ENCODE measurements at places on chromosomes 11 and 22. TPM values are rescaled to one million over a fixed set of nuclear protein-coding genes. Genes with fewer than 3 reads are reported as not detected.

DNA sequence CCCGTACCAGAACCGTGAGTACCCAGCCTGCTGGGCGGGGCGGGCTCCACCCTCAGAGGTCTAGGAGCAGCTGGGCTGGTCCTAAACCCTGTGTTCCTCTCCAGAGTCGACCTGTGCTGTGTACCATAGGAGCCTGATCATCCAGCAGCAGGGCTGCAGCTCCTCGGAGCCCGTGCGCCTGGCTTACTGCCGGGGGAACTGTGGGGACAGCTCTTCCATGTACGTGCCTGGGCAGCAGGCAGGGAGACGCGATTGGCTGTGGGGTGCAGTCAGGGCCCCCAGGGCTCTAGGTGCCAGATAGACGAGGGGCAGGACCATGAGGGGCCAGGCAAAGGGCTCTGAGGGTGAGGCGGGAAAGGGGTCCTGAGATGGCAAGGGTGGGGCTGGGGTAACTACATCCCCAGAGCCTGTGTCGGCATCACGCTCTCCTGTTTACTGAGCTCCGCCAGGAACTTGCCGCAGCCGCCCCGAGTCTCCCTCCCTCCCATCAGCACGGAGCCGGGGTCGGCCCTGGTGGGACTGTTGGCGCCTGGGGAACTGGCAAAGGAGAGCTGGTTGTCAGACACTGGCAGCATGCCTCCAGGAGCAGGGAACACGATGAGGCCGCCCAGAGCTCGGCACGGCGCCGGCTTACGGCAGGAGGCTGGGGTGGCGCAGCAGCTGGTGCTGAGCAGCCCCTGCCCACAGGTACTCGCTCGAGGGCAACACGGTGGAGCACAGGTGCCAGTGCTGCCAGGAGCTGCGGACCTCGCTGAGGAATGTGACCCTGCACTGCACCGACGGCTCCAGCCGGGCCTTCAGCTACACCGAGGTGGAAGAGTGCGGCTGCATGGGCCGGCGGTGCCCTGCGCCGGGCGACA, 22.9 kb upstream of the MUC5B start:
- DNase-seq, result no peak

GRCh38 chr11:29183301-29183700, 833.5 kb downstream of the KCNA4 start:
- DNase-seq, result no peak

DNA sequence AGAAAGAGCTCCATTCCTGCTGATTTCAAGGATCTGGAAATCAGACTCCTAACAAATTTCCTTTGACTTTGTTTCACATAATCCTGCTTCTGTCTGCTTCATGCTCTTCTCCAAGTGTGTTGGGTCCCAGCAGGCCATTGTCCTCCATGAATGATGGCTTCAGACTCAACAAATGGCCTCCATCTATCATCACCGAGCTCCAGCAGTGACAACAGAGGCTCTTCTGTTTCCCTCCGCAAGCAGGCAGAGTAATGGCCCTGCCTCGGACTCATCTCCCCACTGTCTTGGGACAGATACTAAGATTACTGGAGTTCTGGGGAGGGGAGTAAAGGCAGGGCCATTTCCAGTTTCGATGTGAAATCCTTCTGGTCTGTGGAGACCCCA, 127.3 kb downstream of the TENM4 start:
- no peak for DNase-seq

Gene P2RY6
- 0.59 TPM for total RNA-seq

DNA sequence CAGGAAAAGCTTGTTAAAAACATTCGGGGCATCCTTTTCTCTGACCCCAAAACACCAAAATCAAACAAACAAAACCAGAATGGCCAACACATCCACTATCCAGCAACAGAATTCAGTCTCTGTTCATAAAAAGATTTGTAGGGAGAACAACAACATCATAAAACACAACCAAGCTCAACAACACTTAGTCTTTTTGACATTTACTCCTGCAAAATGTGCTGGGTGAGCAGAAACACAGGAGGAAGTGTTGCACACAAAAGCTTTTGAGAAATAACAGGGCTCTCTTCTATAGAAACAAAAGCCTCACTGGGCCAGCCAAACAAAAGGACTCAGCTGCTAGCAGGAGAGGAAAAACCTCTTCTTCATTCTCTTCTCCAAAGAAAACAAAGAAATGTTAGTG, 736.0 kb upstream of the CCDC90B start:
- no peak for DNase-seq

DNA sequence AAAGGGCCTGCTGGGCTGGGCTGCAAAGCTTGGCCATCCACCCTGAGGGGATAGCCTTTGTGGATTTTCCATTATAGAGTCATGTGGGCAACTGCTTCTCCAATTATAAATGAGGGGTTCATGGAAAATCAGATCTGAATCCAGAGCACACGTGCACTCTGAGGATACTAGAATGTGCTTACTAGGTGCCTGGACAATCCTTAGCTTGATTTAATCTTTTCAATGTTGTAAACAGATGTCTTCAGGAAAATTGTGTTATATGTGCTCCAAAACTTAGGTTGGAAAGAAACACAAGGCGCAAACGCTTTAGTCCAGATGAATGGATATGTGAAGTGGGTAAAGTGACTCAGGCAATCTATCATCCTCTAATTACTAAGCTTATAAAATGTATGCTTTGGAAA, 92.0 kb downstream of the SLC17A6 start:
- DNase-seq, result no peak

Gene ANO9
- total RNA-seq, result 61.4 TPM

Gene DSCAML1
- total RNA-seq, result 1.6 TPM

Gene BTBD18
- not detected for total RNA-seq

Gene C22orf42
- total RNA-seq, result not detected

DNA sequence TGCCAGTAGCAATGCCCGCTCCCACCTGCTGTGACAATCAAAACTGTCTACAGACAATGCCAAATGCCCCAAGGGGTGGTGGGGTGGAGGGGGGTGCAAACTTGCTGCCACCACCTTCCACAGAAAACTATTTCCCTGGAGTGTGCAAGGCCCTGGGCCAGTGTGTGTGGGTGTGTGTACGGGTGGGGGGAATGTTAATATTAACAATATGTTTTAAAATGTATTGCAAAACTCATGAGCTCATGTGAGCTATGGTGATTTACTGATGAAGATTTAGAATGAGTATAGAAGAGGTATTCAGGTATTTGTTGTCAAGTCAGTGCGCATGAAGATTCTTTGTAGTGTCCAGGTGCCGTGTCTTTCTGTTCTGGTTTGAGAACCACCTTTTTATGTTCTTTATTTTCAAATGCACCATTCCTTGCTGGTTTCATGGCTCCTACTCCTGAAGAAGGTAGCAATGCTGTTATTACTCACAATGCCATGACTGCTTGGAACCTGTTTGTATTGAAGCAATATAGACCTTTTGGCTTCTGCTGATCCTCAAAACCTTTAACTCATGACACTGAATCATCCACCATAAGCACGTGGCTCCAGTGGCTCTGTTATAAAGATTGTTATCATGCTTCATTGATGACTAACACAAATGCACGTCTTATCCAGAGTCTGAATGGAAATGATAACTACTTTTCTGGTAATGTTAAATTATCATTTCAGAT, 29.9 kb upstream of the AQP11 start:
- DNase-seq, result peak; percentile 79

Gene C1QTNF5
- not detected for total RNA-seq

DNA sequence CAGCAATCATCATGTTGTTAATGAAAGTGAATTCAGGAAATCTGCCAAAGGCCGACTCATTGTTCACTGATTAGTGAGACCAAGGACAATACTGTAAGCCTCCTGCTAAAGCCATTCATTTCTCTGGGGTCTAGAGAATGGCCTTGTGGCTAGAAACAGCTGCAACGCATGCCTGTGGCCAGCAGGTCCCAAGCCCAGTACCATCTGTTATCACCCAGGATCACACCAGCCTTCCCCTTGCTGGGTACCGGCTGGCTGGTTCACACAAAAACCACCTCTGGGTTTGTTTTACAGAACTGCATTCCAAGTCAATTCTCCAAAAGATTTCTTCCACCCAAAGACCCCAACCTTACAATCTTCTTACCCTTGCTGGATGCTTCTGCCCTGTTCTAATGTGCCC, 1.1 kb downstream of the PLAAT5 start:
- DNase-seq, result no peak

Gene GRK2
- total RNA-seq, result 103 TPM

GRCh38 chr11:47464483-47464882, 15.5 kb upstream of the RAPSN start:
- DNase-seq, result no peak

DNA sequence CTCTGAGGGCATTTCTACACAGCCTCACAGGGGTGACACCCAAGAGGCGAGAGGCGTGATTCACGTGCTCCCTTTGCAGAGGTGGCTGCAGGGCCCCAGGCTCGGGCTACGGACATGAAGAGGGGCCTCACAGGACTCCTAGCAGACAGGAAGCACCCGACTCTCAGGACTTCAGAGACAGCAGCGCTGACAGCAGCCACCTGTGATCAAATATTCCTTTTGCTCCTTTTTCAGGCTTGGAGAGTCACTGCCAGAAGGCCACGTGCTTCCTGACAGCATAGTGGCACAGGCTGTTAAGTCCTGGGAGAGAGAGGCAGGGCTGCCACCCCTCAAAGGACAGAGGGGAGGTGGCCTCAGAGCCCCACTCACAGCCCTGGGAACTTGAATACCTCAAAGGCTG, 348.9 kb downstream of the CADM1 start:
- DNase-seq, result no peak

Gene PIK3IP1
- 3.6 TPM for total RNA-seq

GRCh38 chr11:115123641-115124040, 380.6 kb downstream of the CADM1 start:
- no peak for DNase-seq

DNA sequence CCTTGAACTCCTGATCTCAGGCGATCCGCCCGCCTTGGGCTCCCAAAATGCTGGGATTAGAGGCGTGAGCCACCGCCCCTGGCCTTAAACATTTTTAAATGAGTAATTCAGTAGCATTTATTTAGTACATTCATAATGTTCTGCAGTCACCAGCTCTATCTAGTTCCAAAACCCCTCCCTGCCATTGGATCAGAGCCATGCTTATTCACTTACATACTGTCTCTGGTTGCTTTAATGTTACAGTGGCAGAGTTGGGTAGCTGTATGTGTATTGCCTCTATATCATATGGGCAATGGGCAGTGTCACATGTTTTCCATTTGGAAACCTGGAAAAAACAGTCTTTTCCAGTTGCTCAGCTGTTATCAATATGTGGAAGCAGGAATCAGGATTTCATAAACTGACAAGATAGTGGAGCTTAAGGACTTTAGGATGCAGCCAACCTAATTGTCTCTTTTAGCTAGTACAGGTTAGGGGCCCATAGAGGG, 10.5 kb downstream of the COA4 start:
- DNase-seq, result no peak

DNA sequence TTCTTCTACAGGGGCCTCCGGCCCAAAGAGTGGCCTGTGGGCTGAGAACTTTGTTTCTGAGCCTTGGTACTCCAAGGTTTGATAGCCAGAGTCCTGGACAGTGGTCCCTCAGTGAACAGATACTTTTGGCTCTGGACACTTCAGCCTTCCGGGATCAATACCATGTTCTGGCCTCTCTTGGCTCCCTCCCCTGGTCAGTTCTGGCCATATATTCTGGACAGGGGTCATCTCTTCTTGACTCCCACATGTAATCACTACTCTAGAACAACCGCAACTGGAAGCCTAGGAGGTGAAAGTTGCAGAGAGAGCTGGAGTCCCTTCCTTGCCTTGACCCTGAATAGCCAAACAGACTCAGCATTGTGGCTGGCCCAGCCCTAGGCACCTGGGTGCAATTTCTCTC, 2.3 kb downstream of the RTN4RL2 start:
- DNase-seq, result no peak

All from Panc1 (cell line).